ENCODE measurements at places on chromosomes 6 and 20.

DNA sequence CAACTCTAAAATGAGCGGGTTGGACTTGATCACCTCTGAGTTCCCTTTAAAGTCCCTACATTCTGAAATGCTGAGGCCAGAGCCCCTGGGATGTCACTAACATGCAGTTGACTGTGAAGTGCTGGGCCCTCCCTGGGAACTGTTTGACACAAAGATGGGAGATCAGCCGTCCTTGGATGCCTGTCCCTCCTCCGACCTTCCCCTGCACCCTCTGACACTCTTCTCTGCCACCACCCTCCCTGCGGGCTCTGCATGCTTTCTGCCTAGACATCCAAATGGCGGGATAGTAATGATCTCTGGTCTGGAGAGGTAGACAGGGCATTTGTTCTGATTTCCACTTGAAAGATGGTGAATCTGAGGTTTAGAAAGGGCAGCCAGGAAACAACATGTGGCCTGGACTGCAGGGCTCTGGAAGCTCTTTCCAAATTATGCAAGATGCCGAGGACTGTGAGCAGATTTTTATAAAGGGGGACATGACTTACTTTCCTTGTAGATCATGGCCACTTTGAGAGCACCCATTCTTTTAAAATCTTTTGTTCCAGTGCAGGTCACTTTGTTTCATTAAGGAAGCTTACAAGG lies 113.2 kb downstream of the ZDHHC14 start:
- DNase-seq, result no peak

- no peak for DNase-seq
These were observed 481.3 kb upstream of the CITED2 start for GRCh38 chr6:139855671-139856311.

GRCh38 chr20:25058847-25059810 lies 1.2 kb upstream of the ACSS1 start:
- DNase-seq, result no peak

DNA sequence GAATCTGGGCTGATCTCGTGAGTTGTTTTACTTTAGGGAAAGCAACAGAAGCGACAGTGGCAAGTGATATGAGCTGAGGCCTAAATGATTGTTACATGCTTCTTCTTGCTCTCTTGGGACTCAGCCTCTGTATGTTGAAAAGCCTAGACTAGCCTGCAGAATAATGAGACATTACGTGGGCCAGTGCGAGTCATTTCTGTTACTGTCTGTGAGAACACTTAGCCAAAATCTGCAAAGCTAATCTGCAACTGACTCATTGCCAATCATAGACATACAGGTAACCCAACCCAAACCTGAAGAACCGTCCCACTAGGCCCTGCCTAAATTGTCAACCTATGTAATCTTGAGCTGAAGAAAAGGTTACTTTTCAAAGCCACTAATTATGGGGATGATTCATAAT lies 77.4 kb upstream of the F13A1 start:
- DNase-seq, result no peak

GRCh38 chr6:158758451-158758860 lies 60.7 kb downstream of the EZR start:
- DNase-seq, result no peak

- DNase-seq, result no peak
These were observed 983 bp downstream of the RBBP9 start for GRCh38 chr20:18496042-18496441.

- DNase-seq, result no peak
These were observed 46.7 kb downstream of the RNGTT start for GRCh38 chr6:88916615-88917208.

All from activated naive CD4-positive, alpha-beta T cell treated with anti-CD3 and anti-CD28 coated beads, Interleukin-2, amount 50 U/mL, for 16 hours (primary cell).